ENCODE measurements at places on chromosomes 1 and 21.

DNA sequence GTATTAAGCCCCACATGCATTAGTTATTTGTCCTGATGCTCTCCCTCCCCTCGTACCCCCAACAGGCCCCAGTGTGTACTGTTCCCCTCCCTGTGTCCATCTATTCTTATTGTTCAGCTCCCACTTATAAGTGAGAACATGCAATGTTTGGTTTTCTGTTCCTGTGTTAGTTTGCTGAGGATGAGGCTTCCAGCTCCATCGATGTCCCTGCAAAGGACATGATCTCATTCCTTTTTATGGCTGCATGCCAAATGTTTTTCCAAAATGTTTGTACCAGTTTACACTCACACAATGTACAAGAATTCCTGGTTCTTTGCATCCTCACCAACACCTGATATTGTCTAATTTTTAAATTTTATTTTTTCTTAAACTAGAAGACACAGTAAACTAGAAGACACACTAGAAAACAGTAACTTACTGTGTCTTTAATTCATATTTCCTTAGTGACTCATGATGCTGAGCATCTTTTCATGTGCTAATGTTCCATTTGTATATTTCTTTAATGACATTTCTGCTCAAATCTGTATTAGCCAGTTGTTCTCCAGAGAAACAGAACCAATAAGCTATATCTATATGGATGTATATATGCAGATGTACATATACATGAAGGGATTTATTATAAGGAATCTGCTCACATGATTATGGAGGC, 19.4 kb upstream of the USP1 start:
- no peak for DNase-seq

DNA sequence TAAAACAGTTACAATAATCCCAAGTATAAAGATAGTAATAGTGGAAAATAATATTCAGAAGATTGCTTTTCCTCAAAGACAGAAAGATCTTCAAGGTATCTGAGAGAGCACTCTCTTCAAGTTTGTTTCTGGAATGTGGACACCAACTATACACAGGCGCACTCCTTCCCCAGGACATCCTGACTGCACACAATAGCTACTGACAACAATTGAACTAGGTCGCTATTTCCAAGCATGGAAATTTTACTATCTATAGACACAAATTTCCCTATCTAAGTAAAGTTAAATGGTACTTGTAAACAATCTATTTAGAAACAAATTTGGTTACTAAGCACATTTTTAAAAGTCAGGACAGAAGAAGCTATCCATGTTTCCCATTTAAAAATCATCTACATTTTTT, 19.1 kb downstream of the ARHGAP29 start:
- no peak for DNase-seq

DNA sequence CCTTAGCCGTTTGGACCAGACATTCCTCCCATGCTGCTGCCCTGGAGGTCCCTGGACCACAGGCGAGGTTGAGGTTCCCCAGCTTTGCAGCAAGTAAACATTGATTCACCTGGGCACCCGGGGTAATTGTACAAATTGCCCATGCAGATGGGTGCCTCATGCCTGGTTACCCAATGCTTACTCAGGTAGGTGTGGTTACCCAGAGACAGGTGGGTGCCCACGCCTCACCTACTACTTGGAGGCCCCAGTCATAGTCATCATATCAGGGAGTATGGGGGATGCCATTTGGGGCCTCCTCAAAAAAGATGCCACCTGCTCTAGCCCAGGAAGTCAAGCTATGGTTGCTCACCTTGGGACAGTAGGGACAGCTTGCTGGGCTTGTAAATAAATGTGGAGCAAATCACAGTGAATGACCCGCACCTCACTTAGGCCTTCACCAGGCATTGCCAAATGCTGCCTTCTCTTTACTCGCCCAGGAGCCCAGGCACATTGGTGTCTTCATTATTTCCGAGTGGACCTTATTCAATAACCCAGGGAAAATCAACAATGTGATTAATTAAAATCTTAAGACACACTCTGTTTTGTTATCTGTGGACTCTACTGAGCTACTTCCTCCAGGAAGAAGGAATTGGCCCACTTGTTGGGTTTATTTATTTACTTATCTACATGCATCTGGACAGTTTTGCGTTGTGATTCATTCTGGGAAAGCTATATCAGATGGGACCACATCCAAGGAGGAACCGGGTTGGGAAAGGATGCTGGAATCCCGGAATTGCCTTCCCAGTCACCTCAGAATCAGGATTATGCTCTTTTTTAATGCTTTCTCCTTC, 35.6 kb upstream of the GRHL3 start:
- DNase-seq: no peak

DNA sequence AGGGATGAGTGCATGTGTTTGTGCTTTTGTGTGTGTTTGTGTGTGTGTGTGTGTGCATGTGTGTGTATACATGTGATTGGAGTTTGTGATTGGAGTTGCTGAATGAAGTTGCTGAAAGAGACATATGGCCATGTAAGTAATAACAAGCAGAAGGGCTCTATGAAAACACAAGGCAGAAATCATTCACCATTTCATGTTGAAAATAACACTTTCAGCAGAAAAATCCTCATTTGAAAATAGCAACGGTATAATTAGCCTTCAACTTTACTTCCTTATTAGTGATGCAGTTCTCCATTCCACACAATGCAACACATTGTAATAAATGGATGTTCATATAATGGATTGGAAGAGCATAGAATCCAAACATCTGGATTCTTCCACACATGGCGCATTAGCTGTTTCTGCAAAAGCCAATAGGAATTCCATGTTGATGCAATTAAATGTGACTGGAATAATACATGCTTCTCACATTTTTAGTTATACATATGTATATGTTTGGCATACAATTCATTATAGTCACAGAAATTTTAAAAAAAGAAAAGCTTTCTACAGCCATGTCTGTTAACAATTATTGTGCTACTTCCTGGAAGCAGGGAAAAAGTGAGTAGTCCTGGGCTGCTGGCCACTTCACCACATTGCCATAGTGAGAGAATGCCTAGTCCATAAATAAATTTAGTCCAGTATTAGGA, 538.0 kb downstream of the LTN1 start:
- DNase-seq: no peak

DNA sequence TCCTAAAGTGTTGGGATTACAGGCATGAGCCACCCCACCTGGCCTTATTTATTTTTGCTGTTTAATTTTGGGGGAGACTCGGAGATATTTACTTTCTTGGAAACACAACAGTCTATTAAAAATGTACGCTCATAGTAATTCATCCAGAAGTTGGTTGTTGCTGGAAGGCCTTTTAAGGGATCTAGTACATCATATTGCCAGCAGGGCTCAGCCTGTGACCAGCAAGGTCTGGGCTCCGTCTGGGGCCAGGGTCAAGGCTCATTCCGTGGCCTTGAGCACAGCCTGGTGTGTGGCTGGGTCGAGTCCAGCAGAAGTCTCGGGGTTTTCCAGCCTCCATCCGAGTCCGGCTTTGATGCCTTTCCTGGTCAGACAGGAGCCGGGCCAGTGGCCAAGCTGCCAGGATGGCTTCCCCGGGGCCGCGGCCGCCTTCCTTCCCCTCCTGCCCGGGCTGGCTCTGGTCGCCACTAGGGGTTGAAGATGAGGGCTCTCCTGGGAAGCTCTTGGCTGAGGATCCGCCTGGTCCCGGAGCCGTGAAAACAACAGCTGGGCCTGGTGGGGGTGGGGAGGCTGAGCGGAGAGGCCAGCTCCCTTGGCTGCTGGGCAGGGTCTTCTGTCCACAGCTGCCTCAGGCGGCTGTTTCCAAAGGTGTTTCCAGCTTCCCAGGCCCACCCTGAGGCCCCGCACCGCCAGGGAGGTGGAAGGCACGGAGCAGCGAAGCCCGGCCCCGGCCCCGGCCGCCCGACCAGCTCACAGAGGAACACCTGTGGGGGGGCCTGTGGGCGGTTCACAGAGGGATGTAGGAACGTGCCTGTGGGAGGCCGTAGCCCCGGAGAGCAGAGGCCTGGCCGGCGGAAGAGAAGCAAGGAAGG, 5.1 kb upstream of the VWA1 start:
- DNase-seq: no peak

DNA sequence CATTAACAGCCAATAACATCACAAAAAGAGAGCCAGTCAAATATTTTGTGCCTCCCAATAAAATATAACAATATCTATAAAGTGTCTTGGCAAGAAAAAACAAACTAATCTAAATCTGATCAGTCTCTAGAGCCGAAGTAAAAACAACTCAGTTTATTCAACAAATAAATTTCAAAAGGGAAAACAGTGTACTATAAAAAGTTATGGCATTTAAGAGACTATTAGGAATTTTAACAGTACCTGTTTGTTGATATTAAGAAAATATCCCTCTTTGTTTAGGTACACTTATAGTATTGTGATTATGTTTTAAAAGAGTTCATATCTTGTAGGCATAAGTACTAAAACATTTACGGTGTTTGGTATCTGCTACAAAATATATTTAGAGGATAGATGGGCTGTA, 36.6 kb upstream of the C1orf53 start:
- DNase-seq: no peak

DNA sequence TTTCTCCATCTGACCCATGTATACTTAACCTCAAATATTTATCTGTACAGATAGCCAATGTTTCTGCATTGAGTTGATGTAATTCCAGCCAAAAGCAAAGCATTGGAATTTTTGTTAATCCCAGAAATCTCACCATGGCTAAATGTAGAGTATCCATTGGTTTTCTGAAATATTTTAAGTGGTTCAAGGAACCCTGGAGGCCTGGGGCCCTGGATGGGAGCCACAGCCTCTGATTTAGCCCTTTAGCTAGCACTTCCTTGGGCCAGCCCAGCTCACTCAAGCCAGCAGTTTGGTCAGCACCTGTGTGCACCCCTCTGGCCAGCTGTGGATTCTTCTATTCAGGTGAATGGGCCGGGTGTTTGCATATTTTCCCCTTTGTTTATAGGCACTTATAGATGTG, 18.8 kb upstream of the EPS8L3 start:
- no peak for DNase-seq

DNA sequence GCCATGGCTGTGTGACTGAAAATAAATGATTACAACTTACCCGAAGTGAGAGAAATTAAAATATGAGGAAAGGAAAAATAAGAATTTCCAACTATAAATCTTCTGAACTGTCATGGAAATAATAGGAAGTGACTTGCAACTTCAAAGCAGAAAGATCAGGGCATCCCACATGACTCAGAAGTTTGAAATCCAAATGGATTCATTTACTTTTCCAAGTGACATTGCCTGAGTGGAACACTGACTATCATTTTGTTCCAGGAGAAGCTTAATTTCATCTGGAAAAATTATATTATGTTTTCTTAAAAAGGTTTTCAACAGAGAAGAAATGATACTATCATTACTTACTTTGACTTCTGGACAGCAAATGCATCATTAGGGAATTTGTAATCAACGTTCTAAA, 110.8 kb downstream of the GREM2 start:
- no peak for DNase-seq

- DNase-seq: no peak
Observed at GRCh38 chr1:192627901-192628300, 8.0 kb upstream of the RGS13 start.

GRCh38 chr1:194281376-194281775, 1095.0 kb upstream of the B3GALT2 start:
- no peak for DNase-seq

- no peak for DNase-seq
Observed at GRCh38 chr1:176017722-176018121, 189.4 kb downstream of the COP1 start.

DNA sequence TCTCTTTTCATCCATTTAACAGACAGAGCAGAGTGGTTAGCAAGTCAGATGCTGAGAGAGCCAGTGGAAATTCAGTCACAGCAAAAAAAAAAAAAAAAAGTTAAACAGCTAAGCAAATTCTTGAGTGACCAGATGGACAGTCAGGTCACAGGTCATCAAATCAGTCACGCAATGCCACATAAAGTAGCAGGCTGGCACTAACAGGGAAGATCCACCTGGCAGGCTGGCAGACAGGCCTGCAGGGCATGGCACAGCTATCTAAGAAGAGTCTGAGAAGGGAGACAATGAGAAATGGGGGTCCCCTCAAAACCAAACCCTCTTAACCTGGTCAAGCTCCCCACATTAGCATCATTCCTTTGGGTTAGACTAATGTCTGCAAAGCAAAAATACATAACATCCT, 371.9 kb downstream of the TTLL7 start:
- DNase-seq: no peak

GRCh38 chr1:38097284-38097898, 50.8 kb upstream of the POU3F1 start:
- DNase-seq: no peak

DNA sequence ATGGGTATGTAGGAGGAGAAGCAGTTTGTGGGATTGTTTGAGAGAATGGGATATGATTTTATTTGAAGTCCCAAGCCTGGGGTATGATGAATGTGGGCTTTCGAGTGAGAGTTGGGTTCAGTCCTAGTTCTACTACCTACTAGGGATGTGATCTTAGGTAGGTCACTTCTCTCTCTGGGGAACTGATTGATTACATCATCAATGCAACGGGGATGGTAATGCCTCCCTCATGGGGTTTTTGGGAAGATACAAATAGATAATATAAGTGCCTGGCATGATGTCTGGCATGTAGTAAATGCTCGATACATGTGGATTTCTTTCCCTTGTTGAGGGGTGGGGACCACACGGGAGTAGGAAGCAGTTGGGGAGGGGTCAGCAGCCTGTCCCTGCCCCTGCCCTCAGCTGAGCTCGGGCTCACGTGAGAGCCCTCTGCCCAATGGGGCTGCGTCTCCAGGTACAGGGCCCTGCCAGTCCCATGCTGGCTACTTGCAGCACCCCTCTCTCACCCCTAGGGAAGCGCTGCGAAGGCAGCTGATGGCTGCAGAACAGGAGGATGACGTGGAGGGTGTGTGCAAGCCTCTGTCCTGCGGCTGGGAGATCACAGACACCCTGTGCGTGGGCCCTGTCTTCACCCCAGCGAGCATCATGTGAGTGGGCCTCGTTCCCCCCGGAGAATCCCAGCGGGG, 38.7 kb downstream of the AZIN2 start:
- no peak for DNase-seq

- DNase-seq: no peak
Observed at GRCh38 chr21:38377165-38378088, 120.6 kb downstream of the KCNJ15 start.

DNA sequence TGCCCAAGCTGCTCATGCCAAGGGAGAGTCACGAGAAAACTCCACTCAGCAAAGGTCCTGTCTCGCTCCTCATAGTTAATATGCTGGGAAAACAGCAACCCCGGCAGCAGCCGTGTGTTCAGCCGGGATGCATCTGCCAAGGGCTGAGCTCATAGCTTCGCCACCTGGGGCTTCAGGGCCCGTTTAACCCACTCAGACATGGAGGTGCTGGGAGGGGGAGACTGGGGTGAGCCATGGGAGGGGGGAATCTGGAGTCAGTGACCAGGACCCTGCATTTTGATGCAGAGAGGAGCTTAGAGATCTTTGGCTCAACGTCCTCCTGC, 283.4 kb downstream of the PTPRU start:
- DNase-seq: no peak

GRCh38 chr1:230176871-230177411, 109.9 kb downstream of the GALNT2 start:
- no peak for DNase-seq

DNA sequence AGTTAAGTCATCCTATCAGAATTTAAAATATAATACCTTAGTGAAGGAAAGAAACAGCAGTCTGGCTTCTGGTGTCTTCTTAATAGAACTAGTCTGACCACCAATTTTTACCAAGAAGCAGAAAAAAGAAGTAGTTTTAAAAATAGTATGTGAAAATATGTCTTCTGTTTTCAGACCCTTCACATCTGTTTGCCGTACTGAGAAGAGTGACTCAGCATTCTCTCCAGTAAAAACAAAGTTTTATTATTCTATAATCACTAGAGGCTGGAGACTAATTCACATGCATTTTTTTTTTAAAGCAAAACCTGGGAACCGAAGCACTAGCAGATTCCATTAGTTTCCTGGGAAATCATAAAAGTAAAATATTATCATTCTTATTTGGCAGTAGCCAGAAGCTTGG, 163.8 kb downstream of the COL24A1 start:
- DNase-seq: no peak

GRCh38 chr21:35658242-35658641, 402.1 kb downstream of the SETD4 start:
- no peak for DNase-seq

Data from T-helper 2 cell (primary cell).